ENCODE measurements at places on chromosomes 5 and 9.
A peak's percentile ranks its signal among the peaks of the same experiment; 100 is the strongest.

DNA sequence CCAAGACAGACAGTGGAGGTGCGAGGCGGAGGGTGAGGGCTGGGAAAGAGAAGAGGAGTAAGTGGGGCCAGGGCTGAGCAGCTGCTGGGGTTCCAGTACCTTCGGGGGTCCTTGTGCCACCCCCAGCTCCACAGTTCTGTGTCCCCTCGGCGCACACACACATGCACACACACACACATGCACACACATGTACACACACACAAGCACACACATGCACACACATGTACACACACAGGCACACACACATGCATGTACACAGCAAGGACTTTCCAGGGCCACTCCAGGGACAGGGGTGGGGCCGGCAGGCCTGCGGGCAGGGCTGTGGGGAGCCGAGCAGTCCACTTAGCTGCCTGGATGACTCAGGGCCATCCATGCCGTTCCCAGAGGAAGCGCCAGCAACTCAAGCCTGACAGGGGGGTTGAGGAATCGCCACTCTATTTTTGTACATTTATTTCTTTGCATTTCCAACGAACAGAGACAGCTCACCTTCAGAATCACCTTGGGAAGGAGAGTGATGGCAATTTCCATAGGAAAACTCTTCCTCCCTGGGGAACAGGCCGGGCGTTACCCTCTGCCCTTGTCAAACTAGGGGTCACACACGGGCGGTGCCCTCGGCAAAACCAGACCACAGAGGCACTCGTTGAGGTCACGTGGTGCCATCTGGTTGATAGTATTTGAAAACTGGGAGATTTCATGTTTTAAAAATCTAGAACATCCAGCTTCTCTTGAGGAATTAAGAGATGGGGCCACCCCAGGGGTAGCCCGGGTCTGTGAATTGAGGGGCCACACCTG lies 135.7 kb downstream of the ADAMTS2 start:
- DNase-seq = peak; percentile 7

DNA sequence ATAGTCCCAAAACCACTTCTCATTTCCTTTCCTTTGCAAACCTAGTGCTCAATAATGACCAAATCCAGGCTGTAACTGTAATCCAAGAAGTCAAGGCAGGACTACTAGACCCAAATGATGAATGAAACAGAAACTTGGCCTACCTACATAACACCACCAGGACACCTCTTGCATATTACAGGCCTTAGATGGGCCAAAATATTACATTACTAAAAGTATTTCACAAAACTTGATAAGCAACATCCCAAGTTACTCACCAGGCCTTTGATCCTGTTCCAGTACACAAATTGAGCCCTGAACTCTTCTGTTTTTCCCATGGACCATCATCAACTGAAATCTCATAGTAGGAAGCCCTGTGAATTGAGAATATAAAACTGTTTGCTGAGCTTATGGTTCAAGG lies 34.8 kb downstream of the NADK2 start:
- DNase-seq = no peak

- DNase-seq = no peak
These were observed 2.4 kb upstream of the STOM start for GRCh38 chr9:121372239-121373010.

- no peak for DNase-seq
These were observed 31.5 kb downstream of the SLC44A1 start for GRCh38 chr9:105275938-105276337.

- peak; percentile 86 for DNase-seq
These were observed 30.4 kb downstream of the NFX1 start for GRCh38 chr9:33320568-33321261.

DNA sequence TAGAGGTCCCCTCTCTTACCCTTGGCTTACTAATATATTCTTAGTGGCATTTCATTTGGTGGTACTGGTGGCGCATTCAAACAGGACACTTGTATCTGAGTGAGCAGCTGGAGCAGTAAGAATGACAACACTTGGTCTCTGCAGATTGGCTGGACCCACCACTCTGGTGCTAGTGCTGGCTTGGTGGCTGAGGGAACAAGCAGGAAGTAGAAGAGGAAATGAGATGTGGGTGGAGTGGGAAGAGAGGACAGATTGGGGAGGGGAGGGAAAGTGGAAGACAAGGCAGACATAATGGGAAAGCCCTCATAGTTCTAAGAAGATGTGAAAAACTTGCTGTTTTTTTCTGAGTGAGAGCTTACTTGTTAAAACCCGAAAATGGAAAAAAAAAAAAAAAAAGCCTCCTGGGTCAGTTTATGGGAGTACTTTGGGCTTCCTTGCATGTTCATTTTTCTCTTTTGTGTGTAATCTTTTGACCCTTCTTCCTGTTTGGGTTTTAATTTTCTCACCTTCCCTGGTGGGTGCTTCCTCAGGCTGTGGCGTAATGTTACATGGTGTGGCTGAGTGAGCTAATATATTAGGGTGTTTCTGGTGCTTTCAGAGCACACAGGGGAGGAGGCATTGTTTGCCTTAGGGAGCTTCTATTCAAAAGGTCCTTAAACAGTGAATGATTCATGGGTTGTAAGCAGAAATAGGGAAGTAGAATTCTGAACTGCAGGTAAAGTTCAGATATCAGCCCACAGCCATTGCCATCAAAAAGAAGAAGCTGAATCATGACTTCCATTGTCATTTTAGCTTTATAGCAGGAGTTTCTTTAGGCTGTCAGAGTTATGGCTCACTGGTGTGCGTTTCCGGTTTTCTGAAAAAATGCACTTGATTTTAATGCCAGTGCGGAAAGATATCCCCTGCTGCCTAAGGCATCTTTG lies 52.3 kb downstream of the TLE4 start:
- DNase-seq = no peak

- no peak for DNase-seq
These were observed 43.6 kb upstream of the TRAF1 start for GRCh38 chr9:120970244-120970643.

- DNase-seq = no peak
These were observed 54.0 kb downstream of the NSUN2 start for GRCh38 chr5:6578676-6579343.

GRCh38 chr9:92988215-92988768 lies 41.0 kb downstream of the FGD3 start:
- no peak for DNase-seq

DNA sequence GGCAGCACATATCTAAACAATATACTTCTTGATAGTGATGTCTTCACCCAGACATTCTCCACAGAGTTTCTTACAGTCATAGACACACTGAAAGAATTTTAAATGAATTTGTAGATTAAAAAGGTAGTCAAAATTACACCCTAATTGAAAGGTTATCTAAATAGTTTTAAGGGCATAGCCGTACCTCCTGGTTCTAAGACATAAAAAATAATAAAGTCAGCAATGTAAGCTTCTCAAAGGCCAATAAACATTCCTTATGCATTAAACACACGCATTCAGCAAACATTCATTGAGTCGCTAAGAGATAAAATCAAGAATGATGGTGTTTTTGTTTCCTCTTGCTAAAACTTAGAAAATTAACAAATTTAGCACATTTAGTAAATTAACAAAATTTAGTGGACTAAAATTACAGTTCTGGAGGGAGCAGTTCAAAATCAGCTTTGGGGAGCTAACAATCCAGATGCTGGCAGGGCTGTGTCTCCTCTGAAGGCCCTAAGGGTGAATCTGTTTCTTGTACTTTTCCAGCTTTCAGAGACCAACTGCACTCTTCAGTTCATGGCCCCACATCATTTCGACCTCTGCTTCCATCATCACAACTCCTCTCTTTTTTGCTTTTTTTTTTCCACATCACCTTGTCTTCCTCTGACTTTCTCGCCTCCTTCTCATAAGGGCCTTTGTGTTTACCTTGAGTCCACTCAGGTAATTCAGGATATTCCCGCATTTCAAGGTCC lies 516.5 kb downstream of the DNAH5 start:
- no peak for DNase-seq

GRCh38 chr5:131682826-131683225 lies 47.8 kb upstream of the RAPGEF6 start:
- no peak for DNase-seq

GRCh38 chr9:126543490-126543889 lies 70.2 kb upstream of the LMX1B start:
- DNase-seq = no peak

DNA sequence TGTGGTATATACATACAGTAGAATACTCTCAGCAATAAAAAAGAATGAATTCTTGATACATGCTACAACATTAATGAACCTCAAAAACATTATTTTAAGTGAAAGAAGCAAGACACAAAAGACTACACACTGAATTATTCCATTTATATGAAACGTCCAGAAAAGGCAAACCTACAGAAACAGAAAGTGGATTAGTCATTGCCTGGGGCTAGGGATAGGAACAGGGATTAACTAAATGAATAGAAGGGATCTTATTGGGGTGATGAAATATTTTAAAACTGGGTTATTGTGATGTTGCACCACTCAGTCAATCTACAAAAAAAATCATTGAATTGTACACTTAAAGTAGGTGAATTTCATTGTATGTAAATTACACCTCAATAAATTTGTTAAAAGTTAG lies 326.7 kb downstream of the PIK3R1 start:
- DNase-seq = no peak

DNA sequence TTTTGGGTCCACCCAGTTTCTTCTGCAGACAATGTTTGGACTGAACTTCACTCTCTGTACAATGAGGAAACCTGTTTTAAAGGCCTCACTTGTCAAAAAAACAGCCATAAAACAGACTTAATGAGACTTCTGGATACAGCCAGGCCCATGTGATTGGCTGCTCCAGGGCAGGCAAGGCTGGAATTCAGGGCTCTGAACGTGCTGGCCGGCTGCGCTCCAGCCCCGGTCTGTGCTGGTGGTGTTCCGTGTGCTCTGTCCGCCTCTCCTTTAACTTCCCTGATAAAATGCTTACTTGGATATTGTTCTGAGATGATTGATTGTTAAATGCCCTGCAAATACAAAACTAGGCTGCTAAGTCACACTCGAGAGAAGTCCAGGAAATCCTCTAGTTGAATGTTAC lies 131.2 kb upstream of the KLF4 start:
- no peak for DNase-seq
